Fibroblast of lung (primary cell): ENCODE measurements at places on chromosomes 7 and 10. TPM values are rescaled to one million over a fixed set of nuclear protein-coding genes. Genes with fewer than 3 reads are reported as not detected.
A peak's percentile ranks its signal among the peaks of the same experiment; 100 is the strongest.

GRCh38 chr10:78629773-78630172 is 439.0 kb upstream of the ZMIZ1 start:
- no peak for DNase-seq

- no peak for DNase-seq
Observed at GRCh38 chr10:131641231-131641630, 259.6 kb upstream of the PPP2R2D start.

CFAP46 gene
- total RNA-seq, result 0.26 and 0.66 TPM in 2 replicates

GRCh38 chr10:104049504-104050250 is 36.0 kb downstream of the COL17A1 start:
- peak; percentile 75 for DNase-seq

DNA sequence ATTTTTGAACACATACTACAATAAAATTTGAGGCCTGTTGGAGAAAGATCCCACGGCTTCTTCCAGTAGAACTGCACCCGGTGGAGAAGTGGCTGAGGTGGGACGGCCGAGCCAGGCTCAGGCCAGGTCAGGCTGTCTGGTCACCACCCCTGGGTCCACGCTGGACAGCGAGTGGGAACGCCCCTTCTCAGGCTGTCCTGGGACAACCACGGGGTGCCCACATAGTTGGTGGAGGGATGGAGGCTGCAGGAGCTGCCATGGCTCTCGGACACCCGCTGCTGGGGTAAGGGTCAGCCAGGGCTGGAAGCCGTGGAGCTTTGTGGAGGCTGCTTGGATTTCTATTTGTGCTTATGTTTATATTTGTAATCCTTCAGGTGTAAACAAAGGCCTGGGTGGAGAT is 206.5 kb downstream of the DNAJB6 start:
- no peak for DNase-seq

- DNase-seq, result peak; percentile 82
Observed at GRCh38 chr7:27130540-27131389, at the start of gene HOXA4. Gene HOXA4 (minus strand): TSS chr7:27130757. CDS start chr7:27130733, 24 bp downstream.

GRCh38 chr10:62778125-62778524 is 26.4 kb upstream of the ADO start:
- no peak for DNase-seq

FEZF1 gene
- total RNA-seq, result not detected in 2 replicates

GRCh38 chr7:68474661-68475216 is 1123.5 kb upstream of the AUTS2 start:
- DNase-seq, result no peak

- no peak for DNase-seq
Observed at GRCh38 chr7:35969066-35969465, 168.2 kb downstream of the SEPTIN7 start.

GRCh38 chr10:128530301-128530700 is 404.1 kb upstream of the MKI67 start:
- DNase-seq, result no peak
